Frontal cortex (tissue), 4 donors: ENCODE measurements at places on chromosomes 13 and 19.

DNA sequence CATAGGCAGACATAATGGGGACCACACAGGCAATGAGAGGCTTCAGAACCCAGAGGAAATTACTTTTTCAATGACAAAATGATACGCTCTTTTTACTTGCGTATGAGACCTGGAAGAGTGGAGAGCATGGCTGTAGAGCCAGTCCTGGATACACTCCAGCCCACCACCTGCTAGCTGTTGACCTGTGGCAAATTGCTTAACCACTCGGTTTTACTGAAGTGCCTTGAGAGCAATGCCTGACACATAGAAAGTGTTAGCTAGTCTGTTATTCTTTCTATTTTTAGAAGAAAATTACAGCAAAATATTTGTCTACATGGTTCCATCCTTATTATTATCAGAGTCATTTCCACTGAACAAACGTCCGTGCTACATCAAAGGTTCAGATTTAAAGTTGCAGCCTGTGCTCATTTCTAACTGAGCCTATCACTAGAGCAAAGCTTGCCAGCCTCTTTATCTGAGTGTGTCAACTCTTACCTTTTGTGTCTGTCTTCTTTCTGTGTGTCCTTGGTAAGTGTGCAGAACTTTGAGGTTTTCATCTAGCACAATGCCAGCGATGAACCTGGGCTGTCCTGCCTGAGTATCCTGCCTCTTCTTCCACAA, 9.6 kb upstream of the GPR183 start:
- no peak for DNase-seq

DNA sequence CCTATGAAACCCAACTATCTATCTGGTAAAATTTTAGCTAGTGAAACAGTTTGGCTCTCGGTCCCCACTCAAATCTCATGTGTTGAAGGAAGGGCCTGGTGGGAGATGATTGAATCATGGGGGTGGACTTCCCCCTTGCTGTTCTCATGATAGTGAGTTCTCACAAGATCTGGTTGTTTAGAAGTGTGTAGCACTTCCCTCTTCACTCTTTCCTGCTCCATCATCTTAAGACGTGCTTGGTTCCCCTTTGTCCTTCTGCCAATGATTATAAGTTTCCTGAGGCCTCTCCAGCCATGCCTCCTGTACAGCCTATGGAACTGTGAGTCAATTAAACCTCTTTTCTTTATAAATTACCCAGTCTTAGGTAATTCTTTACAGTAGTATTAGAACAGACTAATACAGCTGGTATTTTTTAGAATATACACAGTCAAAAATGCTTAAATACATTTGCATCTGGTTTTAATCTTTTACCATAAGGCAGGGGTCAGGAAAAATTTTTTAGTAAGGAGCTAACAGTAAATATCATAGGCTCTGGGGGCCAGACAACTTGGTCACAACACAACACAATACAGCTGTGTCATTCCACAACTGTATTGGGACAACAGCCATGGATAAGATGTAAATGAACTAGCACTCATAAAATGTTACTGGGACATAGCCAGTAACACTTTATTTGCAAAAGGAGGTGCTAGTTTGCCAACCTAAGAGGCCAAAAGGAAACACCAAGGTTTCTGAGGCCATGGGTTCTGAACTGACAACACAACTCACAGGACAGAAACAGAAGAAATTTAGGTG, 24.3 kb downstream of the DZIP1 start:
- no peak for DNase-seq

- no peak for DNase-seq
Measured at GRCh38 chr19:3604987-3605343, 1.7 kb downstream of the TBXA2R start.

GRCh38 chr19:16363133-16363851, 38.7 kb downstream of the KLF2 start:
- DNase-seq, result no peak

DNA sequence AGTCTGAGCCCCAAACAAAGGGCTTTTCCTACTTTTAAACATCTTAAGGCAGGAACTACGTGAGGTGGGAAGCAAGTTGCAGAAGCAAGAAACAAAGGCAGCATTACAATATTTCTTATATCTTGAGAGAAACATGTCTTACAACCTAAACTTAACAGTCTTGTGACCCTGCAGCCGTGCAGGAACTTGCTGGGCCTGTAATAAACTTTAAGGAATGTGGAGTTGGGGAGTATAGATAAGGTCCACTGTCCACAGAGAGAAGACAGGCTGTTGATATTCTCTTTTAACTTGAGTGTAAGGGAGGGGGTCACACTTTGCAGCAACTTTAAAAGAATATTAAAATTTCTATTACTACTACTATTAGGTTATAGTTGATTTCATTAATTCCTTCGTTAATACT, 214.6 kb upstream of the HTR2A start:
- DNase-seq, result no peak

DNA sequence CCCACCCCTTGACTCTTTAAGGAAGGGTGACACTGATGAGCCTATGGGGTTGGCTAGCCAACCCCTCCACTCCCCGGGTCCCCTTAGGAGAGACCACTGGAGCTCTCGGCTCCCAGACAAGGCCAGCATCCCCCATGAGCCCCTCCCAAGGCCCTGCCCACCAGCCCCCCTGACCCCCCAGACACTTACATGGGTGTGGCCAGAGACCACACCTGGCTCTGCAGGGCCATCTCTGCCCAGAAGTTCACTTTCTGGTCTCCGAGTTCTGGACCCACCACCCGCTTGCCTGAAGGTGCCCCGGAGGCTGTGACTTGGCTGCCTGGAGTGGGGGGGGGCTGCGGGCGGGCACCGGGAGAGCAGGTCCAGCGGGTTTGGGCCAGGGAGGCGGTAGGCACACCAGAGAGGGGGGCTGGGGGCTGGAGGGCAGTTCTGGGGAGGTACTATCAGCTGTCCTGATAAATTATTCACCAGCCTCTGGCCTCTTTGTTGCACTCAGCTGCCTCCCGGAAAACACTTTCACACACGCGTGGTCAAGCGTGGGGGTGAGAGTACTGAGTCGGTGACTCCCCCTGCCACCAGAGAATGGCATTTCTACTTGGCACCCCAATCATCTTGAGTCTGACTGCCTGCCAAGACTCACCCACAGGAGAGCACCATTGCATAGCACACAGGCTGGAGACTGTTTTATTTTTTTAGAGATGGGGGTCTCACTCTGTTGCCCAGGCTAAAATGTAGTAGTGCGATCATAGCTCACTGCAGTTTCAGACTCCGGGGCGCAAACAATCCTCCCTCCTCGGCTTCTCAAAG, at the start of gene PALM3:
Gene PALM3 (minus strand): TSS at position 326 of the 807 bp plus-strand sequence. CDS start 96 bp downstream, at position 230.
- DNase-seq, result no peak

GRCh38 chr13:25421612-25422011, 49.8 kb downstream of the ATP8A2 start:
- no peak for DNase-seq

GRCh38 chr13:111219280-111219679, 101.2 kb upstream of the TEX29 start:
- DNase-seq, result no peak

DNA sequence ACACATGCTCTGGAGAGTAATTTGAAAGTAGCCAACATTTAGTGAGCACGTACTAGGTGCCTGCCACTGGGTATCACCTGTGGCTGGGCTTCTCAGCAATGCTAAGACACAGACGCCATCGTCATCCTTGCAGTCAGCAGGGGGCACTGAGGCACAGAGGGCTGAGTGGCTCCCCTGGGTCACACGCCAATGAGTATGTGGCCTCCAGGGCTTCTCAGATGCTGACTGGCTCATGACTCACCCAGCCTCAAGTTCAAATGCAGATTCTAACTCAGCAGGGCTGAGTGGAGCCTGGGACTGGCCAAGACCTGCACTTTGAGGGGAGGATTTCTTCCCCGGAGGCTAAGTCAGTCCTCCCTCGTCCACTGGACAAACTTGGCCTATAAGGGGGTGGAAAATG, 115.1 kb upstream of the CACNA1A start:
- DNase-seq, result no peak

DNA sequence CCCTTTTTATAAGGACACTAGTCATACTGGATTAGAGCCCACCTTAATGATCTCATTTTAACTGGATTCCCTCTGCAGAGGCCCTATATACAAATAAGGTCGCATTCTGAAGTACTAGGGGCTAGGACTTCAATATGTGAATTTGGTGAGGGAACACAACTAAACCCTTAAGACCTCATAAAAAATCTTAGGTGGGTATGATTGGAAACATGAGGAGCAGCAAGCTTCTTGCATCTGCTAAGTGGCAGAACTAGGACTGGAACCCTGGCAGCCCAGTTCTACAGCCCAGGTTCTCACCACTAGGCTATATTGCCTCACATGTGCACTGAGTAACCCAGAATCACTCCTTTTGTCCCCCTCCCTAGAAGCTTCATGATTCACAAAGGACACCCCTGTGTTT, 17.1 kb upstream of the GRWD1 start:
- DNase-seq, result no peak

- peak; percentile 46 for DNase-seq
Measured at GRCh38 chr19:3857449-3858003, 11.3 kb downstream of the ZFR2 start.

DNA sequence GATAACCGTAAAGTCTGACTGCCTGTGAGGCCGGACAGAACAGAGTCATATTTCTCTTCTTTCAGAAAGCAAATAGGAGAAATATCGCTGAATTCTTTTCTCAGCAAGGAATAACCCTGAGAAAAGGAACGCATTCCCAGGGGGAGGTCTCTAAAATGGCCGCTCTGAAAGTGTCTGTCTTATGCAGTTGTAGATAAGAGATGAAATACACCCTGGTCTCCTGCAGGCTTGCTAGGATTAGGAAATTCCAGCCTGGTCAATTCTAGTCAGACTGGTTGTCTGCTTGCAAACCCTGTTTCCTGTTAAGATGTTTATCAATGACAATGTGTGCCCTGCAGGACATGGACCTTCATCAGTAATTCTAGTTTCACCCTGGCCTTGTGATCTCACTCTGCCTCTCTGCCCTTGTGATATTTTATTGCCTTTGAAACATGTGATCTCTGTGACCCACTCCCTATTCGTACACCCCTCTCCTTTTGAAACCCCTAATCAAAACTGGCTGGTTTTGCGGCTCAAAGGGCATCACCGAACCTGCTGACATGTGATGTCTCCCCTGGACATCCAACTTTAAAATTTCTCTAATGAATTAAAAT, 934.8 kb upstream of the SPRY2 start:
- DNase-seq, result no peak

- DNase-seq, result no peak
Measured at GRCh38 chr13:113876346-113877148, 12.7 kb upstream of the GAS6 start.

DNA sequence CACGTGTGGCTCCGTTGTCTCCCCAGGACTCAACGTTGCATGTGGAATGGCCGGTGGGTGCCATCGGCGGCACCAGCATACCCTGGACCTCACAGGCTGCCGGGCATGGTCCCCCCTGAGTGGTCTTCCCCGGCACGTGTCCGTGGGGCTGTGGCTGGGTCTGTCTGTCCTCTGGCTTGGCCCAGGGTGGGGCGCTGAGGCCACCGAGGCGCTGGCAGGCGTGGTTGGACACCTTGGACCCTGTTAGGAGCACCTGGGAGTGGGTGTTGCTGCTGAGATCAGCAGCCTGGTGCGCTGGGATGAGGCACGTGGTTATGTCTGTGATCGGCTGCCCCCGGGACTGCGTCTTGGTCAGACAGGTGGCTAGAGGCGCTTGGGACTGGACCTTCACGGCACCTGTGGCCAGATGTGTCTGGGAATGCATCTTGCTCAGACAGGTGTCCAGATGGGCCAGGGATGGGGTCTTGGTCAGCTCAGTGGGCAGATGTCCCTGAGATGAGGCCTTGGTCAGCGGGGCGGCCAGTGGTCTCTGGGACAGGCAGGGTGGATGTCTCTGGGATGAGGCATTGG, 9.2 kb downstream of the IQCN start:
- DNase-seq, result no peak

- no peak for DNase-seq
Measured at GRCh38 chr13:49421391-49421790, 22.5 kb downstream of the CAB39L start.

GRCh38 chr19:13092158-13092543, 10.5 kb downstream of the LYL1 start:
- DNase-seq, result no peak

- no peak for DNase-seq
Measured at GRCh38 chr19:4879041-4879440, 11.6 kb upstream of the PLIN3 start.

GRCh38 chr19:2613507-2614295, 88.8 kb downstream of the GNG7 start:
- no peak for DNase-seq
